ENCODE measurements at places on chromosomes 5 and 9. TPM values are rescaled to one million over a fixed set of nuclear protein-coding genes. Genes with fewer than 3 reads are reported as not detected.

The PTPRD gene
- total RNA-seq, result 5.4 TPM

The GRM6 gene
- not detected for total RNA-seq

The TNFSF15 gene
- total RNA-seq, result under 0.01 TPM

The GRIN3A gene
- total RNA-seq, result not detected

The IFNK gene
- total RNA-seq, result not detected

The SLC44A1 gene
- 40.9 TPM for total RNA-seq

The COL23A1 gene
- total RNA-seq, result 0.08 TPM

The GCNT1 gene
- 3.0 TPM for total RNA-seq

The LRRC19 gene
- total RNA-seq, result not detected

The FAF2 gene
- 27.1 TPM for total RNA-seq

The DBH gene
- total RNA-seq, result not detected

The TSSK1B gene
- 0.12 TPM for total RNA-seq

The HTR1A gene
- not detected for total RNA-seq

The TXNDC8 gene
- not detected for total RNA-seq

The CEL gene
- total RNA-seq, result 0.15 TPM

The ALDH1A1 gene
- total RNA-seq, result 28.2 TPM

The OR5C1 gene
- not detected for total RNA-seq

The GRIA1 gene
- 2.1 TPM for total RNA-seq

The RAB24 gene
- 25.0 TPM for total RNA-seq

The ANGPTL2 gene
- total RNA-seq, result 3.8 TPM

The PRRC1 gene
- 55.3 TPM for total RNA-seq

The GABRB2 gene
- not detected for total RNA-seq

The GALT gene
- total RNA-seq, result 25.7 TPM

The MTX3 gene
- total RNA-seq, result 7.2 TPM

The PLCXD3 gene
- 2.5 TPM for total RNA-seq

Data from smooth muscle cell of the coronary artery (primary cell).